ENCODE measurements at places on chromosomes 1 and 21.

- DNase-seq = no peak
Measured at GRCh38 chr1:246081138-246081702, 425.9 kb downstream of the SMYD3 start.

- DNase-seq = no peak
Measured at GRCh38 chr21:42688841-42689371, 35.5 kb downstream of the PDE9A start.

GRCh38 chr1:35369922-35370671, 101.6 kb downstream of the ZMYM4 start:
- no peak for DNase-seq

- no peak for DNase-seq
Measured at GRCh38 chr1:176702901-176703300, 239.9 kb downstream of the PAPPA2 start.

DNA sequence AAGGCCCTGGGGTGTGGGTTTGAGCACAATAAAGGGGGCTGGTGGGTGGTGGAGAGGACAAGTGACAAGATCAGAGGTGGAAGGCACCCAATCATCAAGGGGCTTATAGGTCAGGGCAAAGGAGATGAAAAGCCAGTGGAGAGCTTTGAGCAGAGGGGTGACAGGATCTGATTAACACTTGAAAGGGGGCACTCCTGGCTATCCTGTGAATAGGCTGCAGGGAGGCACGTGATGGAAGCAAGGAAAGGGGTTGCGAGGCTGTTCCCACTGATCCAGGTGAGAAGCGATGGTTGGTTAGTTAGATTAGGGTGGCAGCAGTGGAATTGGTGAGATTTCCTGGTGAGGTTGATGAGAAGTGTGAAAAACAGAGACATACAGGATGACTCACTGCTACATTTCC, 80.6 kb downstream of the WLS start:
- no peak for DNase-seq

DNA sequence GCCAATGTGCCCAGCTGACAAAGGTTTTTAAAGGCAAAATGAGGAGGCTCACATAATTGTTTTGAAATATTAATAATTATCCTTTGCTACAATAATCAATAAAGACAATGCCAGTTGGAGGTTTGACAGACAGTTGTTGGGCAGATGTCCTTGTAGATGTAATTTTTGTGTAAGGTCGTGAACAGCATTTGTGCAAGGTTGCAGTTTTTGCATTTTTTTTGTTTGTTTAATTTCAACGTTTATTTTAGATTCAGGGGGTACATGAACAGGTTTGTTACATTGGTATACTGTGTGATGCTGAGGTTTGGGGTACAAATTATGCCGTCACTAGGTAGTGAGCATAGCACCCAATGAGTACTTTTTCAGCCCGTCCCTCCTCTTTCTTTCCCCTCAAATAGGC, 9.3 kb downstream of the MPZ start:
- DNase-seq = no peak

GRCh38 chr1:155650231-155650757, 38.3 kb downstream of the YY1AP1 start:
- no peak for DNase-seq

- no peak for DNase-seq
Measured at GRCh38 chr1:109994654-109995053, 10.1 kb downstream of the AHCYL1 start.

DNA sequence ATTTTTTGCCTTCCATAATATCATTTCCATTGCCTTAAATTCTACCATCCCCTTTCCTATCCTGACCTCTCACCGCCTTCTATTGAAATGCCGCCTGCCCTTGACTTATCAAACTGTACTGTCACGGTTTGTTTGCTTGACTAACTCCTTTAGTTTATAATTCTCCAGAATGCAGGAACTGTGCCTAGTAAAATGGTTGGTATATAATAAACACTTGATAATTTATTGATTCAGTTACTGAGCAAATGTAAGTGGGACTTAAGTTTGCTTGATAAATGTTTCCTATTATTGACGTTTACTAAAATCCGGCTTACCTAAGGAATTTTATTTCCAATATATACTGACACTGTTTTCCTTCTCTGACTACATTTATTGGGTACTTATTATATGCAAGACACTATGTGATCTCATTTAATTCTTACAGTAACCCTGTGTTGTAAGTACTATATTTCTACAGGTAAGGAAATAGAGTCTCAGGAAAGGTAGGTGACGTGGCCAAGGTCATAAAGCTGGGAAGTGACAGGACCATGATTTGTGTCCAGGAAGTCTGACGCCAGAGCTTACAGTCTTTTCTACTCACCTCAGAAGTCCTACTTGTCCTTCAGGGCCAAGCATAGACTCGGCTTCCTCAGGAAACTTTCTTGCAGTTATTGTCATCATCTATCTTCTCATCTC, 35.7 kb downstream of the DPT start:
- no peak for DNase-seq

- no peak for DNase-seq
Measured at GRCh38 chr1:47772960-47773682, 224.1 kb downstream of the TRABD2B start.

GRCh38 chr21:34771512-34772028, 102.8 kb downstream of the CLIC6 start:
- no peak for DNase-seq

DNA sequence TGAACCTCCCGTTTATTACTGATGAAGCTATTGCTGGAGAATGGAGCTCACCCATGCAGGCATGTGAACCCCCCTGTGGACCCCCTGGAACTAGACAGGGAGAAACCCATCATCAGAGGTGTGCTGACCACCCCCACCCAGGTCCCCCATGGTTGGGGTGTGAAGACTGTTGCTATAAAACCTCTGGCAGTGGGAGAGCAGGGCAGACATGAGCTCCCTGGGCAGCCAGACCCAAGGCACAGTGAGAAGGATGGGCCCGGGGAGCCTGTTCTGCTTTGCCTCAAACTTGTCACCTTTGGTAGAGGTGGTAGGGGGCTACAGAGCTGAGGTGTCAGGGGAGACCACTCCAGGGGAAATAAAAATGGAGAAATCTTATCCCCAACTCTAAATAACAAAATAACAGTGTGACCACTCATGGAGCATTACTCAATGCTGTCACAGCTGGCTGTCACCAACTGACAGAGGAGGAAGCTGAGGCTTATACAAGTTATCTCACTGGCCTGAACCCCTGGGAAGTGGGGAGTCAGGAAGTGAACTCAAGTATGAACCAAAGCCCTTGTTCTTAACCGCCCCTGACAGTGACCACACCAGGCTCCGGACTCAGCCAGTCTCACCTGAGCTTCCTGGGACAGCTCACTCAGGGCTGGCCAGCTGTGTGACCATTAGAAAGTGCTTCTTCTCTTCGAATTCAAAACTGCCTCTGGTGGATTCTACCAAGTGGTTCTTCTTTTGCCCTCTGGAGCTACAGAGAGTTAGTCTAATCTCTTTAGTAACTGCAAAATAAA, 698.8 kb downstream of the MATN1 start:
- DNase-seq = no peak

DNA sequence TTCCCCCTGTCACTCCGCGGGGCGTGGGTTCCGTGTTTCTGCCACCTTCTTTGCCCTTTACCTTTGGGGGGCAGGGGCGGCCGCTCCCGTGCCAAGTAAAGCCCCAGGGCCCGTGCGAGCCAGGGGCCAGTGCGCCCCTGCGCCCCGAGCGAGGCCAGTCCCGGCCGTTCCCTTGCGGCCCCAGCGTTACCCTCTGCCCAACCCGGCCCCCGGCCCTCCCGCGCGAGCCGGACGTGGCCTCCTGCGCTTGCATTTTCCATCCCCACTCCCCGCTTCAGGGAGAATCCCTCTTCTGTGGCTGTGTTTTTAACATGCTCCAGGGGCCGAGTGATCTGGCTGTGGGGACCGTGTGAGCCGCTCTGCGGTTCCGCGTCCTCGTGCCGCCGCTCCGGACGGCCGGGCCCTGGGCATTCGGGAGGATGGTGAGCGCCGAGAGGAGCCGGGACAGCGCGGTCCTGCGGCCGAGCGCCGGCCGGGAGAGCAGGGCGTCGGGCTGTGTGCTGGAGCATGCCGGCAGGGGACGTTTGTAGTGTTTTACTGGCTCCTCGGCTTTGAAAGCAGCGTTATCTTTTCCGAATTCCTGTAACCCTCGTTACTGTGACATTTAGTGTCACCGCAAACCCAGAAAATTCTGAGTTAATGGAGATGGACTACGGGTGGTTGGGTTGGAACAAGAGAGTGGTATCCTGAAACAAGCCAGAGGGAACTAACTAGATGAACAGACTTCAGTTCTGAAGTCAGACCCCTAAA, 1.0 kb downstream of the GALNT2 start:
- DNase-seq = peak; percentile 22

- no peak for DNase-seq
Measured at GRCh38 chr1:74847715-74848114, 114.8 kb downstream of the TYW3 start.

DNA sequence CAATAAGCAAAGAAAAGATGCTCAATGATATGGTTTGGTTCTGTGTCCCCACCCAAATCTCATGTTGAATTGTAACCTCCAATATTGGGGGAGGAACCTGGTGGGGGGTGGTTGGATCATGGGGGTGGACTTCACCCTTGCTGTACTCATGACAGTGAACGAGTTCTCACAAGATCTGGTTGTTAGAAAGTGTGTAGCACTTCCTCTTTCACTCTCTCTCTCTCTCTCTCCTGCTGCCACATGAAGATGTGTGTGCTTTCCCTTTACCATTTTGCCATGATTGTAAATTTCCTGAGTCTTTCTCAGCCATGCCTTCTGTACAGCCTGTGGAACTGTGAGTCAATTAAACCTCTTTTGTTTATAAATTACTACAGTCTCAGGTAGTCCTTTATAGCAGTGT, 248.4 kb downstream of the HHIPL2 start:
- no peak for DNase-seq

DNA sequence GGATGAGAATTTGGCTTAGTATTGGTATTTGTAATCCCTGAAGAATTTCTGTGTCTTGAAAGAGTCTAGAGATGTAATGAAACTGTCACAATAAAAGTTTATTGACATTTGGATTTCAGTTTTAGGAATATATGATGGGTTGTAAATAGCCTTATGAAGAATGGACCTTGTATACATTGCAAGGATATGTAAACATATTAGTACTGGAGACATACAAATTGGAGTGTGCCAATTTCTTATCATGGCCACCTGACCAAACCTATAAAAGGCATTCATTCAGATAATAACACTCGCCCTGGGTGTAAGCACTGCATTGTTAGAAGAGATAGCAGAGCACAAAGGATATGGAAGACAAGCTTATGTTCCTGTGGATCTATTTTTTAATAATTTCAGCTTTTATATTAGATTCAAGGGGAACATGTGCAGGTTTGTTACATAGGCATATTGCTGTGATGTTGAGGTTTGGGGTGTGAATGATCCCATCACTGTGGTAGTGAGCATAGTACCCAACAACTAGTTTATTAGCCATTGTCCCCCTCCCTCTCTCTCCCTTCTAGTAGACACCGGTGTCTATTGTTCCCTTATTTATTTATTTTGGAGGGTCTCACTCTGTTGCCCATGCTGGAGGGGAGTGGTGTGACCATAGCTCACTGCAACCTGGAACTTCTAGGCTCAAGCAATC, 8.6 kb downstream of the S1PR1 start:
- DNase-seq = no peak

GRCh38 chr21:15240848-15241247, 176.0 kb upstream of the NRIP1 start:
- no peak for DNase-seq

DNA sequence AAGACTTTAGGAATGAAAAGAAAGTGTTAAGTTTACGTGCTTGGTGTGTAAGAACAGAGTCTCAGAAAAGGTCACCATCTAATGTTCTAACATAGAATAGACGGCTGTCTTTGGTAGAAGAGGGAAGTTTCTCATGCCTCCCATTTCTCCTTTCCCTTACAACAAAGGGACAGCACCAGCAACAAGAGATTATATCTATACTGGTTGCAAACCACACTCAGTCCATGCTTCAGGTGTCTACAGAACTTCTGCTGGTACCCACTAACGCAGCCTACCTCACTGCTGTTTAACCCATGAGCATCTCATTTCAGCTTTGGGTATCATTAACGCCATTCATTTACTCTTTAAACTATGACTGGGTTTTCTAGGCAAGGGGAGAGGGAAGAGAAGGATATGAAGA, 9.2 kb upstream of the ITPKB start:
- DNase-seq = no peak
